MG63 (cell line): ENCODE measurements at places on chromosomes 2 and 18. TPM values are rescaled to one million over a fixed set of nuclear protein-coding genes. Genes with fewer than 3 reads are reported as not detected.

DNA sequence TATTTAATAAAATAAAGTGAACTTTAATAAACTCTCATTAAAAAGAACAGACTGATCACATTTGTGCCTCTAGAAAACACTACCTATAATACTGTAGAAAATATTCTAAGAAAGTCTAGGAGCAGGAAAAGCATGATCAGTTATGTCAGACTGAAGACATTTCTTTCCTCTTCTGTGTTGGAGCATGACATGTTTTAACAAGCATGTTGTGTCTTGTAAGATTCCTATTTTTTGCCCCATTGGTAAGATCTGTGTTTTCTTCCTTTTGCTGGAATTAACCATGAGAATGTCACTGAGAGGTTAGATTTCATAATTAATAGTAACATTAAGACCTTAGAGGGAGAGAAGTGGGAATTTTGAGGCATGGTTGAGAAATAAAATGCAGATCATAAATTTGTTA, 27.7 kb downstream of the LAMA3 start:
- no peak for DNase-seq

Gene EVA1A
- 47.2 and 48.6 TPM in 2 replicates for total RNA-seq

Gene MAP2
- total RNA-seq = 0.43 TPM in 1 of 2 replicates, not detected in the other

Gene CAPG
- 283 and 538 TPM in 2 replicates for total RNA-seq

Gene HRH4
- total RNA-seq = 0.16 TPM in 1 of 2 replicates, not detected in the other
